ENCODE measurements at places on chromosomes 11 and 22.

DNA sequence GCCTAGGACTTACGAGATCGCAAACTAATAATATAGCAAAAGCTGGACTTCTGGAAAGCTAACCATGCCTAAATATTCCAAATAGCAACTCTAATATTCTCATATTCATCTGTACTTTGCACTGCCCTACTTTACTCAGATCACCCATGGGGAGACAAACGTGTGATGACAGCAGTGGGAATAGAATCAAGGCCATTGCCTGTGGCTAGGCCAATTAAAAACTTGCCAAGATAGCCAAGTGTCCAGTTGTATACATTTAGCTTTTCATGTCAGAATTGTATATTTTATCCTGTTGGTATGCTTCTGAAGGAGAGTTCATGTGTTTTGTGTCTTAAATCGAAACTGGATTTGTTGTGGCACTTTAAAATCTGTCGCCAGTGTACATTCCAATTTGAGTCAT, 1.2 kb upstream of the CEP126 start:
- DNase-seq: no peak

- DNase-seq: no peak
These were observed 2.6 kb downstream of the CNTF start for GRCh38 chr11:58625086-58625485.

- no peak for DNase-seq
These were observed 107.5 kb downstream of the NXPE2 start for GRCh38 chr11:114785820-114786219.

- no peak for DNase-seq
These were observed 17.2 kb upstream of the OR5B21 start for GRCh38 chr11:58525037-58525614.

- no peak for DNase-seq
These were observed 3.1 kb downstream of the MAPK8IP2 start for GRCh38 chr22:50603511-50604255.

DNA sequence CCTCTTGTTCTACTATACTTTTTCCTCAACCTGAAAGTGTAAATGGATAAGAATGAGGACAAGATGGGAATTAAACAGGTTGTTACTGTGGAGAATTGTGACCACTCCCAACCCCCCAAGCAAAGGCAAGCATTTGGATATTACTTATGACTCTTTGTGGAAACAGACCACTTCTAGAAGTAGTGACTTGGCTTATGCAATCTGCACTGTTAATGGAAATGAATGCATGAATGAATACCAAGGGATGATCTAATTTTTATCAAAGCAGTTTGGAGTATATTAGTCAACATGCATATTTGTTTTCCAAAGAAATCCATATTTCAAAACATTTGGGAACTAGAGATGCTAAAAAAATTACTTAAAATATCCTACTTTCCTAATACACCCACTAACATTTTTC, 35.3 kb downstream of the AMOTL1 start:
- no peak for DNase-seq

GRCh38 chr22:38959590-38959989, 2.2 kb downstream of the APOBEC3A start:
- DNase-seq: no peak

DNA sequence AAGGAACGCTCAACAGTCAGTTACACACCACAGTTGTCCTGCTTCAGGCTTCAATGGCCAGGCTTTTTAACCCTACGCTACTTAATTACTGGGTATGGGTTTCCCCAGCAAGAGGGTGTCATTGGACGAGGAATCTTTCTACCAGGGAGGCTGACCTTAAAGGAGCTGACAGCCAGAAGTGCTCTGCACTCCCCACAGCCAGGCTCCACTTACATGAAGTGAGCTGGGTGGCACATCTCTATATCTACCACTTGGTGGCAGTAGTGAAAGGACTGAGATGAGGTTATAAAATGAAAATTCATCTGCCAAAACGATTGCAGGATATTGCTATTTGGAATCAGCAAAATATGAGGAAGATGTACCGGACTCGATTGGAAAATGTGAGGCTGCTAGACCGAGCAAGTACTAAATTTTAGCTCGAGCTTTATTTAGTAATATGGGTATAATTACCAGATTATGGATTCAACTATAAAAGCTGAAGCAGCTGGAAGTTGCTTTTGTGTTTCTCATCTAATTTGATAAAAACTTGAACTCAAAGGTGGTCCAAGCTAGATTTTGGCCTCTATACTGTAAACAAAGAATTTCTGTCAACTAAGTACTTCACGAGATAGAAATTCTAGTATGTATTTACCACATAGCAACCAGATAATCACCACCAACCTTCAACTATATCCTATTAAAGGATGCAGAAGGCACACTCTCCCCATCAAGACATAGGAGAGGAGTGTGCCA, 53.9 kb upstream of the CEP126 start:
- DNase-seq: no peak

GRCh38 chr11:47376107-47376524, 2.2 kb downstream of the SPI1 start:
- DNase-seq: no peak

- DNase-seq: no peak
These were observed 5.6 kb downstream of the MAPK1 start for GRCh38 chr22:21861851-21862250.

- no peak for DNase-seq
These were observed 2.6 kb downstream of the EWSR1 start for GRCh38 chr22:29270475-29271271.

GRCh38 chr11:114818382-114818781, 140.1 kb downstream of the NXPE2 start:
- no peak for DNase-seq

GRCh38 chr11:78112582-78113275, 26.7 kb downstream of the ALG8 start:
- no peak for DNase-seq

GRCh38 chr11:72930008-72930407, 115.8 kb downstream of the ATG16L2 start:
- no peak for DNase-seq

DNA sequence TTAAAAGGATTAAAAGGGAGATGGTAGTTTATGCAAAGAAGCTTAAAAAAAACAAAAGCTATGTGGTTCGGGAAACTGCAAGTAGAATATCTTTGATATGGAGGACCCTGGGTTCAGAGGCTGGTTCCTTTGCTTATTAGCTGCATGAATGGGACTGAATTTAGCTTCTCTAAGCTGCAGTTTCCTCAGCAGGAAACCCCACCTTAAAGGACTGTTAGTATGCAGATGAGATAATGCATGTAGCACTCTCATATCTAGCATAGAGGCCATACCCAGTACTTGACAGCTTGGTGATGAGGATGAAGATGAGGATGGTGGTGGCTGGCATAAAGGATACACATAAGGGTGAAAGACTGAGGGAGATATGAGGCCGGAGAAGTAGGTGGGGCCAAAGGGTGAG, 134.6 kb downstream of the RRAS2 start:
- DNase-seq: no peak

- DNase-seq: no peak
These were observed 10.9 kb upstream of the TNNT3 start for GRCh38 chr11:1908618-1909017.

DNA sequence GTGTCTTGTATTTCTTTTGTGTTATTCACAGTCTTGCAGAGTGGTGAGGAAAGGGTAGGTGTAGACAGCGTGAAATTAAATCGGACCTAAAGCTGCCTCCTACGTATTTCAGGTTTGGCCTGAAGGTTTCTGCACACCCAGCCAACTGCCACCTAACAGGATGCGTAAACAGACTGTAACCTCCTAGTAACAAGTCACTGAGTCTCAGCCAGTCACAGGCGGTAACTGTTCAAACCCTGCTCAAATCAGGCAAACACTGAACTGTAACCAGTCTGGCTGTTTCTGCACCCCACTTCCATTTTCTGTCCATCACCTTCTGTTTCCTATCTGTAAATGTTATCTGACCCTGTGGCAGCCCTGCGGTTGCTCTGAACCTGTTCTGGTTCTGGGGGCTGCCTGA, 87.1 kb downstream of the ADAMTS15 start:
- DNase-seq: no peak

GRCh38 chr11:113994077-113994954, 19.4 kb downstream of the HTR3A start:
- DNase-seq: peak; percentile 18

GRCh38 chr11:17145972-17146371, 61.8 kb downstream of the PIK3C2A start:
- no peak for DNase-seq

- DNase-seq: no peak
These were observed 639 bp downstream of the INCENP start for GRCh38 chr11:62124186-62125113.

- no peak for DNase-seq
These were observed 23.9 kb upstream of the EED start for GRCh38 chr11:86220653-86221052.

- no peak for DNase-seq
These were observed 9.4 kb upstream of the PPM1F start for GRCh38 chr22:21961886-21962654.

DNA sequence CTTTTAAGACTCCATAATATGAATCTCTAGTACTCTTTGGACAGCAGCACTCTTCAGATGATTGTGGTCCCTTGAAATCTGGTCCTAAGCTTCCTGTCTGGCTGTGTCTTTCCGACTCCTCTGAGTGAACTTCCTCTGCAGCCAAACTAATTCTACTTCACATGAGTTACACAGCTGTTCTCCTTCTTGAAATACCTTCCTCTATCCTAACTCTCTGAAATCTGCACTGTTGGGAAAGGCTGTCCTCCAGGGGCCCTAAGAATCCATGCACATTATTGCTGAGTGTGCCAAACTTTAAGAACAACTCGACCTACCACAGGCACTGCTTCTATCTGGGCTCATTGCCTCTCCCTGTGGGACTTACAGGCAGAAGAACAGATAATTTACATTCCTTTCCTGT, 217.3 kb upstream of the ARHGAP42 start:
- no peak for DNase-seq

- no peak for DNase-seq
These were observed 94.2 kb upstream of the CADM1 start for GRCh38 chr11:115598257-115598901.

GRCh38 chr11:134385774-134386565, 26.1 kb downstream of the B3GAT1 start:
- no peak for DNase-seq

- DNase-seq: no peak
These were observed 39.4 kb upstream of the LIN7C start for GRCh38 chr11:27545946-27546345.

GRCh38 chr11:16114978-16115871, 241.1 kb downstream of the SOX6 start:
- DNase-seq: no peak

DNA sequence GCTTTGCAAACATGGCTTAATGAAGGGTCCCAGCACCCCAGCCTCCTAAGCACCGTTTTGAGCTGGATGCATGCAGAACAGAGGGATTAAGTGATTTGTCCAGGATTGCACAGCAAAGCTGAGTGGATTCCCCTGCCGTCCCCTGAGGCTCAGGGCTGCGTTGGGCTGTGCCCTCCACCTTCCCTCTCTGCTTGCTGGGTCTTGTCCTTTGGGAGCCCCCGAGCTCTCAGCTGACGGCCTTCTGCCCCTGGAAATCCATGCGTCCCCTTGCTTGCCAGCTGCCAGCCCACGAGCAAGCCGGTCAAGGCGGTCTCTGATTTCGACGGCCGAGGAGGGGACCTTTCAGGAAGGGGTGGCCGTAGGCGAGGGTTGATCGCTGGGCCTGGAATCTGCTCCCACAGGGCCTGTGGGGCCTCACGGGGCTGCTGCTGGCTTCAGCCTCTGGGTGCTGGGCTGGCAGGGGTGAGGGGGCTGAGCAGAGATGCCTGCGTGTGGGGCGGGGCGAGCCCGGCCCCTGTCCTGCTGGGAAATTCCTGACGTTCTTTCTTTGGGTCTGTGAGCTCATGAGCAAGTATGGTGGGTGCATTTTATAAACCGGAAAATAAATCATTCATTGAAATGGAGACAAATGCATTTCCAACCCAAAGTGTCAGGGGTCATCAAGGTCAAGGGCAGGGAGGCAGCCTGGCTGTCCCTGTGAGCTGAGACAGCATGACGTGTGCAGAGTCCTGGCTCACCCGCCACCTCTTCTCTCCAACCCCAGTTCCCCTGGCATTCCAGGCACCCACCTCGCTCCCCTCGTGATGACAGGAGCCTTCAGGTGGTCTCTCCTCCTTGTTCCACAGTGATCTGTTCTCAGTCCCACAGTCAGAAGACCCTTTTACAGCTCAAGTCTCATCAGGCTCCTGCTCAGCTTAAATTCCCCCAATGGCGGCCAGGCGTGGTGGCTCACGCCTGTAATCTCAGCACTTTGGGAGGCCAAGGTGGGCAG, 28.1 kb downstream of the FGF4 start:
- DNase-seq: no peak

GRCh38 chr22:42862045-42862734, 5.1 kb upstream of the ARFGAP3 start:
- no peak for DNase-seq

GRCh38 chr11:44178381-44178780, 82.9 kb downstream of the EXT2 start:
- no peak for DNase-seq

DNA sequence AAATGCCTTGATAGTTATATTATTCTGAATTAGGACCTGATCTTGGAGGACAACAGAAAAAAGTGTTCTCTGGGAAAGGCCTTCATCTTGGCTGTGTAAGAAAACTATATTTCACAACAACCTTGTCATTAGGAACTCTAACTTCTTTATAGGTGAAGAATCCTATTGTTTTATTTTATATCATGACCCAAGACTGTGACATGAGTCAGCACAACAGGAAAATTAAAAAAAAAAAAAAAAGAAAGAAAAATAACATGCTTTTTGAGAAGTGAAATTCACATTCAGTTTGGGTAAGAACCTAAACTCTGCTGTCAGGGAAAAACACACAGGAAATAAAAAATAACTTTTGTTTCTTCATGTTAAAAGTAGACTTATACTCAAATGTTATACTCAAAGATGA, 11.7 kb upstream of the FOLR2 start:
- no peak for DNase-seq

- no peak for DNase-seq
These were observed 1.0 kb upstream of the C11orf96 start for GRCh38 chr11:43941257-43941994.

GRCh38 chr11:110812086-110812733, 100.0 kb upstream of the ARHGAP20 start:
- no peak for DNase-seq

DNA sequence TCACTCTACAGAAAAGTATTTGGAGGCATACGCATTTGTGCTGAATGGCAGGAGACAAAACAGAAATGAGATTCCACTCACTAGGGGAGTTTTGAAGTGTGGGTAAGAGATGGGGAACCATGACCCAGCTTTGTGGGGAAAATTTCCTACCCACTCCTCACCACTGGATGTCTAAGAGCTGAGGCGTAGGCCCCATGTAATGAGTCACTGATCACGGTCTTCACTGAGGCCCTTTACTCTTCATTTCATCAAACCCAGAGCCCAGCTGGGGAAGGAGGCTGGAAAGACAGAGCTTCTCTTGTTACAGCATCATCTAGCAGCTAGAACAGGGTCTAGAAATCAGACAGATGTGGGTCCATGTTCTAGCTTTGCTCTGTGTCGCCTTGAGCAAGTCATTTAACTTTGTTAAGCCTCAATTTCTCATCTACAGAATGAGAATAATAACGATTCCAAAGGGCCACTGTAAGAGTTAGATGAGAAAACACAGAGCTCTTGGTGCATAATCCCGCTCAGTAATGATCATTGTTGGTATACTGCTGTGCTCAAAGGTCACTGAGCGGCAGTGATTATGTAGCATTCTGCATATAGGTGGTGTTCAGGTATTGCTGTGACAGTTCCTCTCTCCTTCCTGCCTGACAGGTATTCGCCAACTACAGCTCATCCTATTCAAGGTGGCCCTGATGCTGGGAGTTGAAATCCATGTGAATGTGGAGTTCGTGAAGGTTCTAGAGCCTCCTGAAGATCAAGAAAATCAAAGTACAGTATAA, 97.2 kb downstream of the MICAL2 start:
- DNase-seq: peak; percentile 68

Data from stimulated activated effector memory CD8-positive, alpha-beta T cell treated with anti-CD3 and anti-CD28 coated beads, Interleukin-12 subunit alpha, Interleukin-12 subunit beta, amount 100 ng/mL, for 72 hours (primary cell).